ENCODE measurements at places on chromosomes 2 and 18. TPM values are rescaled to one million over a fixed set of nuclear protein-coding genes. Genes with fewer than 3 reads are reported as not detected.

The AQP4 gene
- total RNA-seq, result 84.5 TPM

The EPAS1 gene
- 13.0 TPM for total RNA-seq

The ZNF385B gene
- total RNA-seq, result 10.5 TPM

The FSHR gene
- total RNA-seq, result not detected

The DNAJC10 gene
- total RNA-seq, result 51.6 TPM

The TCF4 gene
- 549 TPM for total RNA-seq

The DNAJC5G gene
- total RNA-seq, result 1.3 TPM

The BOD1L2 gene
- total RNA-seq, result not detected

The TNFRSF11A gene
- 1.1 TPM for total RNA-seq

The EGR4 gene
- total RNA-seq, result 0.09 TPM

The CD28 gene
- total RNA-seq, result 1.00 TPM

The DSEL gene
- total RNA-seq, result 32.8 TPM

The DNER gene
- 167 TPM for total RNA-seq

The LTBP1 gene
- 8.6 TPM for total RNA-seq

The AMER3 gene
- total RNA-seq, result 25.7 TPM

The PSMA8 gene
- total RNA-seq, result not detected

The ACTG2 gene
- 1.1 TPM for total RNA-seq

The ONECUT2 gene
- 9.9 TPM for total RNA-seq

The SPR gene
- total RNA-seq, result 0.82 TPM

The CLK1 gene
- 206 TPM for total RNA-seq

The CAPN10 gene
- total RNA-seq, result 31.2 TPM

The INO80D gene
- total RNA-seq, result 29.2 TPM

The ARPC2 gene
- 103 TPM for total RNA-seq

The ABCG5 gene
- not detected for total RNA-seq

The CBLN2 gene
- total RNA-seq, result 42.6 TPM

The ST3GAL5 gene
- 61.9 TPM for total RNA-seq

The ERFE gene
- 1.7 TPM for total RNA-seq

The ALPI gene
- total RNA-seq, result not detected

The PTPRN gene
- total RNA-seq, result 18.1 TPM

The GDF7 gene
- total RNA-seq, result 0.45 TPM

The TTN gene
- total RNA-seq, result 4.3 TPM

The FBLN7 gene
- 5.3 TPM for total RNA-seq

The DTNA gene
- 86.1 TPM for total RNA-seq

The DSC1 gene
- not detected for total RNA-seq

The SULT1C4 gene
- total RNA-seq, result 20.7 TPM

The THSD7B gene
- total RNA-seq, result 47.1 TPM

The ETAA1 gene
- 22.8 TPM for total RNA-seq

The PAIP2B gene
- total RNA-seq, result 17.3 TPM

All from cerebellum (tissue), 4 donors.